Neural progenitor cell (in vitro differentiated cells): ENCODE measurements at places on chromosomes 2 and 18. TPM values are rescaled to one million over a fixed set of nuclear protein-coding genes. Genes with fewer than 3 reads are reported as not detected.

GRCh38 chr2:186910996-186911395 lies 62.0 kb upstream of the ZSWIM2 start:
- DNase-seq: no peak

DNA sequence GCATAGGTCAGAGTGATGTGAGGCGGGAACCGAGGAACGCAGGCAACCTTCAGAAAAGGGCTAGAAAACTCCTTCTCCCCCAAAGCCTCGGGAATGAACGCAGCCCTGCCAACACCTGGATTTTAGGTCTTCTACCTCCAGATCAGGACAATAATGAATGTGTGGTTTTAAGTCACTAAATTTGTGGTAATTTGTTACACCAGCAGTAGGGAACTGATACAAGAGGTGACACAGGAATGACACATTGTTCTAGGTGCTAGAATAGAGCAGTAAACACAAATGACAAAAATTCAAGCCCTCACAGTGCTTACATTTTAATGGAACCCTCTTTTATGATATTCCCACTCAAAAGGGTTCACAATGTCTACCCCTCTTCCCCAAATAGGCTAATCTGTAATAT lies 39.2 kb upstream of the EML4 start:
- no peak for DNase-seq

GRCh38 chr2:124121760-124122275 lies 96.7 kb downstream of the CNTNAP5 start:
- no peak for DNase-seq

GRCh38 chr18:44743631-44744030 lies 62.9 kb downstream of the SETBP1 start:
- peak; percentile 21 for DNase-seq

DNA sequence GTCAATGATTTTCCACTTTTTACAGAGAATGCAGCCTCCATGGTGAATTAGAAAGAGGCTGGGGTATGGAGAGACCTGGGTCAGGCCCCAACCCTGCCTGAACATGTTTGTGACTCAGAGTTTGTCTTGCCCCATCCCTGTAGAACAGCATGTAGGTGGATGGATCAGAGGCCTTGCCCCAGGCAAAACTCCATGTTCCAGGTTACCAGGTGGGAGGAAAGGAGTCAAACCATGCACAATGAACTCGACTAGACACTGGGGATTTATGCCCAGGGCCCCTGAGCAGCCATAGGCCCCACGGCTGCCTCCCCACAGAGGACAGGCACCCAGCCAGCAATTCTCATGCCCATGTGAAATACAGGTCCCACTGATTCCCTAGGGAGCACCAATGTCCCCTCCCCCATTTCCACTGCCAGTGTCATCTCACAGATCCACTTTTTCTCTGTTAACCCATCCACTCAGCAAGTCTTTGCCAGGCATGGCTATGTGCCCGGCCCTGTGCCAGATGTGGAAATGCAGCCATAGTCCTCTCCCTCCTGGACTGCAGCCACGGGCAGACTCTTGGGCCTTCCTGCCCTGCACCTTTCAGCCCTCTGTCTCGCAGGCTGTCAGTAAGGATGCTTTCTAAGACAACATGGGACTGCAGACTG lies 737.8 kb upstream of the HS6ST1 start:
- DNase-seq: no peak

- no peak for DNase-seq
Observed at GRCh38 chr2:130370490-130370889, 14.6 kb downstream of the PTPN18 start.

- no peak for DNase-seq
Observed at GRCh38 chr2:177256026-177256425, 8.5 kb downstream of the NFE2L2 start.

DNA sequence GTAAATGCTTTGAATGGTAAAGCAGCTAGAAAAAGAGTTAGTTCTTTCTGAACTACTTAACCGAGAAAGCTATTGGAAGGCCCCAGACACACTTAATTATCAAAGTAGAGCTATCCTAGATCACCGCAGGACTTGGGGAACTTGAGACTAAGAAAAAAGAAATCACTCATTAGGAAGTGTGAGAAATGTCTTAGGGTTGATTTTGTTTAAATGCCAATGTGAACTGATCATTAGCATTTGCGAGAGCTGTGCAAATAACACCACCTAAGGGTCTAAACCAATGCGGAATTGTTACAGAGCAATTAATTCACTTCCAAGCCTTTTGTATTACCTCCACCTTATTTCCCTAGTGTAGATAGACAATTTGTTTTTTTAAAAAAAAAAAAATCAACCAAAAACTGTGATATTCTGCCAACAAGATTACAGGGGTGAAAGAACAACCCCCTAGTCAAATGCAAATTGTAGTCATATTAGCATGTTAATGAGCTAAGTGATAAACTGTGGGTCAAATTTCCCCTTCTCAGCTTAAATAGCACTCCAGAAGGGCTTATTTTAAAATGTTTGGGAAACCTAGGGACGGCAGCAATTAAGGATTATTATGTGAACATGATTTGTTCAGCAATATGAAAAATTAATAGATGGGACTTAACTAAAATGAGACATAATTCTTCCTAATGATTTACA lies 246.2 kb upstream of the STON1 start:
- DNase-seq: no peak

The IGFBP2 gene
- 371 and 935 TPM in 2 replicates for total RNA-seq

The SETBP1 gene
- 12.0 and 14.4 TPM in 2 replicates for total RNA-seq

The DNAJC27 gene
- total RNA-seq: 11.0 and 19.1 TPM in 2 replicates

The SAG gene
- 0.03 TPM in 1 of 2 replicates, not detected in the other for total RNA-seq

The RIT2 gene
- total RNA-seq: not detected in 2 replicates

The APOB gene
- 0.34 and 0.47 TPM in 2 replicates for total RNA-seq

The CCDC74B gene
- total RNA-seq: 8.8 and 13.8 TPM in 2 replicates

The CD8A gene
- total RNA-seq: 0.03 and 0.34 TPM in 2 replicates
